ENCODE measurements at places on chromosomes 6 and 20.

DNA sequence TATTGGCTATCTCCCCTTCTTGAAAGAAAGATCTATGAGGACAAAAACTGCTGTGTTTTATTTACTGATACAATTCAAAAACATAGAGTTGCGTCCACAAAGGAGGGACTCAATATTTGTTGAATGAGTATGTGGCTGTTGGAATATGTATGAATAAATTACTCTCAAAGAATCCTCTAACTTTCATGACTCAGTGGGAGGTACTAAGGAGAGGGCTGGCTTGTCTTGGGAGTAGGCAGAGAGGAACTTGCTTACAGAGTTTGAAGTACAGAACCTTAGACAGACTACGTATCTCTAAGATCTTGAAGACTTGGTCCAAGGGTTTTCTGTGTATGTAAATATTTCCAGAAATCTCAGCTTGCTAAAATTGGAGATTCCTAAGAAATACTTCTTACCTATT is 504.0 kb upstream of the PTCHD4 start:
- no peak for DNase-seq

GRCh38 chr6:159481897-159482296 is 211.1 kb downstream of the SOD2 start:
- DNase-seq = peak; percentile 54

DNA sequence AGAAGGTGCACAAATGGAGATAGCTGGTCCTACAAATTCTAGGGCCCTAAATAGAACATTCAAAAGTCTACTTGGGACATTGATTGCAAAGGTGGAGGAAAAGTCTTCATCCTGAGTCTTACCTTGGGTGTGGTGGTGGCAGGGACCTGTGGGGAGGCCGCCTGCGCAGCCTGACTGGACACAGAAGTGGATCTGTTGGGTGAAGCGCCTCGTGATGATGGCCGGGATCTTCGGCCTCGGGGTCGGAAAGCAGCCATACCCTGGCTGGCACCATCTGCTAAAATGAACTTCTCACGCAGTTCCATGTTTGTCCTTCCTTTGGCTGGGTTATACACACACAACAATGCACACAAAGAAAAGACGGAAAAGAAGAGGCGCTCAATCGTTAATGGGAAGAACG is 179.2 kb downstream of the DST start:
- no peak for DNase-seq

DNA sequence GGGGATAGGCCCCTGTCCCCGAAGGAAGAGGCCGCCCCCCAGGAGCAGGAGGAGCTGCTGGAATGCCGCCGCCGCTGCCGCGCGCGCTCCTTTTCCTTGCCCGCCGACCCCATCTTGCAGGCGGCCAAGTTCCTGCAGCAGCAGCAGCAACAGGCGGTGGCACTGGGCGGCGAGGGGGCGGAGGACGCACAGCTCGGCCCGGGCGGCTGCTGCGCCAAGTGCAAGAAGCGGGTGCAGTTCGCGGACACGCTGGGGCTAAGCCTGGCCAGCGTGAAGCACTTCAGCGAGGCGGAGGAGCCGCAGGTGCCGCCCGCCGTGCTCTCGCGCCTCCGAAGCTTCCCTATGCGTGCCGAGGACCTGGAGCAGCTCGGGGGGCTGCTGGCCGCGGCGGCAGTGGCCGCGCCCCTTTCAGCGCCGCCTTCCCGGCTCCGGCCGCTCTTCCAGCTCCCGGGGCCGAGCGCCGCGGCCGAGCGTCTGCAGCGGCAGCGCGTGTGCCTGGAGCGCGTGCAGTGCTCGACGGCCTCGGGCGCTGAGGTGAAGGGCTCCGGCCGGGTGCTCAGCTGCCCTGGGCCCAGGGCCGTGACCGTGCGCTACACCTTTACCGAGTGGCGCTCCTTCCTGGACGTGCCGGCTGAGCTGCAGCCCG is 630 bp downstream of the PPP1R3G start:
- DNase-seq = peak; percentile 73

GRCh38 chr6:26286168-26286877 is 78.7 kb upstream of the BTN3A2 start:
- peak; percentile 89 for DNase-seq

GRCh38 chr20:24098886-24099285 is 110.3 kb upstream of the GGTLC1 start:
- no peak for DNase-seq

DNA sequence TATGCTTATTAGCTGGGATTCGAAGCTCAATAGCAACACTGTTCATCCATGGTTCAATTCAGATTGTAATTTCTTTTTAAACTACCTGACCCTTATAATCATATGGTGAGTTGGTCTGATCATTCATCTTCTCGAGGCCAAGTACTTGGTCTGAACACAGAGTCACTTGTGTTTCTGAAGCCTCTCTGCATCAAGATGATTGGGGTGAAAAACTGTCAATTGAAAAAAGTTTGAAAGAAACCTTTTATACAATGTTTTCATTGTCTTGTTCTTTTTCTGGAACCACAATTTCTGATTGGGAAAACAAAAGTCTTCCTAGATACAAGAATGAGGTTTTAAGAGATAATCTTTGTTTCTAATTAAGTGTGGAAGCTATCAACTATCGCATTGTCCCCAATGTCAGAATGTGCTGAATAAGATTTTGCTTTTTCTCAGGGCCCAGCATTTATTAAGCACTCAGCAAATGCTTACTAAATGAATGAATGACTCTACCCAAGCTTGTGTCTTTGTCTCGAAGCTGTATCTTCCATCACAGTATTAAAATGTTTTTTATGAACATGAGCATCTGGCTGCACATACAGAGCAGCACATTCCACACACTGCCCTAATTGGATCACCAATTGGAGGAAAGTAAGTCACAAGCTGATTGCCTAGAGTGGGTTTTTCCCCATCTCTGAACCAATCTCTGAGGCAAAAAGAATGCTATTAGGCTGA is 45.0 kb upstream of the MOXD1 start:
- DNase-seq = no peak

DNA sequence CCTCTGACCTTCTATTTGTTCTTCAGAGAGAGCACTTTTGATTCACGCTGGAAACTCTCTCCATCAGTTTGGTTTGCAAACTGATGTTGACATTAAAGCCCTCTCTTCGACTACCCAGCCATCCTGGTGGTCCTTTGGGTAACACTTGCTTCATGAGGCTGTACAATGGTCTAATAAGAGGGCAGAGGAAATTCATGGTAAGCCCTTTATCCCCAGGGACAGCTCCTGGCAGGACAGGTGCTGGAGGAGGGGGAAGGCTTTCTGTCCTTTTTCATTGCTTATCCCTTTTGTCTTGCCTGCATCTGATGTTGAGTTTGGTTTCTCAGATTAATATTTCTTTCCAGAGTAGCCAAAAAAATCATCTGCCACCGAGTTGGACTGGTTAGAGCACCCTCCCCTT is 52.1 kb upstream of the CD93 start:
- no peak for DNase-seq

GRCh38 chr20:1958426-1958825 is 35.4 kb downstream of the PDYN start:
- no peak for DNase-seq

DNA sequence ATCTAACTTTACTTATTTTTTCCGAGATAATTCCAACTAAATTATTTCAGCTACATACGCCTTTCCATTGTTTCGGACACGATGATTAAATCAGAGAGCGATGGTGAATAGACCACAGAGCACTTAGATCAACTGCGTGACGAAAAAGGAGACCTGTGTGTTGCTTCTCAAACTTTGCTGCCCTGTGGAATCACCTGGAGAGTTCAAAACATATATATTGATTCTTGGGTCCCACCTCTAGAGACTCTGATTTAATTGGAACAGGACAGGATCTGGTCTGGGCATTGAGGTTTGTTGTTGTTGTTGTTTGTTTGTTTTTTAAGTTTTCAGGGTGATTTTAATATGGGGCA is 401 bp upstream of the TNFRSF21 start:
- DNase-seq = no peak

DNA sequence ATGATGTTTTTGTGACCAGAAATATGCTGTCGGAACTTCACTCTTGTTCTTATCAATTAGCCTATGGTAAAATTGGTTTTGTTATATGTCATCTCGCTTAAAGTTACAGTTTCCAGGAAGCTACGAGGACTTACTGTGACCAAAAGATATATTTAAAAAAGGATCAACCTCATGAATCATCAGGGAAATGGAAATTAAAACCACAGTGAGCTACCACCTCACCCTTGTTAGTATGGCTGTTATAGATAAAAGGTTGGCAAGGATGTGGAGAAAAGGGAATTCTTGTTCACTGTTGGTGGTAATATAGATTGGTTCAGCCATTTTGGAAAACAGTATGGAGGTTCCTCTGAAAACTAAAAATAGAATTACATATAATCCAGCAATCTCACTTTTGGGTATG is 14.3 kb upstream of the INSM1 start:
- no peak for DNase-seq

DNA sequence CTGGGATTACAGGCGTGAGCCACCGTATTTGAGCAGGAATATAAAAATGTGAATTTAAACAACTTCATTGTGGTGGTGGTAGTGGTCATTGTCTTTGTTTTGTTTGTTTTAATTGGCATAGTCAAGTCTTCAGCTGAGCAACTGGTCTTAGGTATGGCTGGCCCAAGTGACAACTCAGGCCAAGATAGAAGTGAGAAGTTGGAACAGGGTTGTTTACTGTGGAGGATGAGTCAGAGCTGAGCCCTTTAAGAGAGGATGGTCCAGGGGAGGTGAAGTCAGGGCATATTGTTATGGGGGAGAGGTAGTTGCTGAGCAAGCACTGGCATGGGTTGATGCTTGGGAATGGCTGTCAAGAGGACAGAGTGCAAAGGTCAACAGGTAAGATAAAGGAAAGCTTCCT is 308.2 kb downstream of the FARS2 start:
- DNase-seq = no peak

- peak; percentile 99 for DNase-seq
Measured at GRCh38 chr6:89081423-89082322, 1.1 kb downstream of the PNRC1 start.

- DNase-seq = no peak
Measured at GRCh38 chr6:155439376-155439775, 16.3 kb downstream of the NOX3 start.

GRCh38 chr6:97049253-97050011 is 124.9 kb downstream of the KLHL32 start:
- no peak for DNase-seq

DNA sequence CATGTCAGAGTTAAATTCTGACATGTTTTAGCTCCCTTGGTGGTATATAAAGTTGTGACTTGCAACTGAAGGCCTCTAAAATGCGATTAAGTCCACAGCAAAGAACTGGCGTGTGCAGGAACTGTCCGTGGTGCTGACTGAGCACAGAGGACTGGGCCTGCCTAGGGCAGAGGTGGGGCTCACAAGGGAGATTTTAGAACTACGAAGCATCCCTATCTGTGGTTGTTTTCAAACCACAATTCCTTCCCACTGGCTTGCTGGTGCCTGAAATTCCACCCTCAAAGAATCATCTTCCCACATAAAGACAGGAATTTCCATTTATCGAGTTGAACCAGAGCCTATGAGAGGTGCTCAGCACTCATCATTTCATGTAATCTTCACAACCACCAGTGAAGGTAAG is 30.1 kb downstream of the RIMS4 start:
- peak; percentile 44 for DNase-seq

DNA sequence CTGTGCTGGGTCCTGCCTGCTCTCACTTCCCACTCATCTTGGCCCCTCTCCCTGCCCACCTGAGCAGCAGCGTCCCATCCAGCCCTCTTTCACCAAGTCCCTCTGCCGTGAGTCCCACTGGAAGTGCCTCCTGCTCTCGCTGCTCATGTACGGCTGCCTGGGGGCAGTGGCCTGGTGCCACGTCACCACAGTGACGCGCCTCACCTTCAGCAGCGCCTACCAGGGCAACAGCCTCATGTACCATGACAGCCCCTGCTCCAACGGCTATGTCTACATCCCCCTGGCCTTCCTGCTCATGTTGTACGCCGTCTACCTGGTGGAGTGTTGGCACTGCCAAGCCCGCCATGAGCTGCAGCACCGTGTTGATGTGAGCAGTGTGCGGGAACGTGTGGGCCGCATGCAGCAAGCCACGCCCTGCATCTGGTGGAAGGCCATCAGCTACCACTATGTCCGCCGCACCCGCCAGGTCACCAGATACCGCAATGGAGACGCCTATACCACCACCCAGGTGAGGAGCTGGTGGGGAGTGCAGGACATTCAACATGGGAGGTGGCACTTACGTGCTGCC is 2.8 kb downstream of the TMEM151B start:
- DNase-seq = no peak

GRCh38 chr6:37861452-37861851 is 41.9 kb downstream of the ZFAND3 start:
- DNase-seq = no peak
